Cardiac septum (tissue), 1 donor: ENCODE measurements at places on chromosomes 1 and 21.

GRCh38 chr1:170296642-170297041 lies 150.9 kb downstream of the NTMT2 start:
- no peak for DNase-seq

GRCh38 chr1:10514490-10515235 lies 39.9 kb downstream of the PEX14 start:
- no peak for DNase-seq

- no peak for DNase-seq
Observed at GRCh38 chr1:233627823-233628222, 13.9 kb downstream of the KCNK1 start.

- DNase-seq: no peak
Observed at GRCh38 chr1:155598842-155599331, 11.1 kb upstream of the MSTO1 start.

DNA sequence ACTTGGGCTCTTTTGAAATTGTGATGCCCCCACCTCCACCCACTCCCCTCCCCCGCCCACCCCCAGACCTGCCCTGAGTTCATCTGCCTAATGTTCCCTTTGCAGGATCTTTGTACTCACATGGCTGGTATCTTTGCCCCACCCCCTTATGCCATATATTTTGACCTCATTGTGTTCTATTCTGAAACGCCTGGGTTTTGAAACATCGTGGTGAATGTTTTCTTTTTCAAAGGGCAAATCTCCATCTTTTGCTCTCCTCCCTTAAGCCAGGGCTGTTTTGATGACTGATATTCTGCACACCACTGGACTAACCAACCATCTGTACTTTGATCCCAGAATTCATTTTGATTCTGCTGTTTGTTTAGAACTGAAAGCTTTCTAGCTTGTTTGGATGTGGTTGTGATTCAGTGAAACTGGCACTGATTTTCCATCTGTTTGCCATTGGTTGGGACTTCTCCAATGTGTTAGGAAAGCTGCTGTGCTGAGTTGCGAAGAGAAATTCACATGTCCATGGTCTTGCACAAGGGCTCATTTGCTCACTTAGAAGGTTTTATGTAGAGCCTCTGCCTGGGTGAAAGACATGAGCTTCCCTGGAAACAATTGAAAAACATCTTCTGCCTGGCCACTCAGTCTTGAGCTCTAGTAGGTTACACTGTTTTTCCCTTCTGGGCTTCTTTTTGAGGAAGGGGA lies 16.5 kb downstream of the SMAP2 start:
- no peak for DNase-seq

GRCh38 chr1:57704811-57705210 lies 281.0 kb upstream of the DAB1 start:
- no peak for DNase-seq

DNA sequence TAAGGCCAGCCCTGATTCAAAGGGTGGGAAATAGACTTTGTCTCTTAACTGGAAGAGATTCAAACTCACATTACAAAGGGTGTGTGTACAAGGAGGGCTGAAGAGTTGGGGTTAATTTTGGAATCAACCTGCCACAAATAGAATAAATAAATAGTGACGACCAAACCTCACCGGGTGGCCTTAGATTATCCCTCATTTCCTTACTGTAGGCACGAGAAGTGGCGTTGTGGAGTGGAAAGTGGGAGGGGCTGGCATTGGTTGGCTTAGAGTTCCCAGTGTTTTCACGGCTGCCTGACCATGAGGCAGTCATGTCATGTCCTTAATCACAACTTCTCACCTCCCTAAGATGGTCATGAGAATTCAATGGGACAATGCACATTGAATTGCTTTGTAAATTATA lies 21.3 kb upstream of the RUNX1 start:
- DNase-seq: no peak

DNA sequence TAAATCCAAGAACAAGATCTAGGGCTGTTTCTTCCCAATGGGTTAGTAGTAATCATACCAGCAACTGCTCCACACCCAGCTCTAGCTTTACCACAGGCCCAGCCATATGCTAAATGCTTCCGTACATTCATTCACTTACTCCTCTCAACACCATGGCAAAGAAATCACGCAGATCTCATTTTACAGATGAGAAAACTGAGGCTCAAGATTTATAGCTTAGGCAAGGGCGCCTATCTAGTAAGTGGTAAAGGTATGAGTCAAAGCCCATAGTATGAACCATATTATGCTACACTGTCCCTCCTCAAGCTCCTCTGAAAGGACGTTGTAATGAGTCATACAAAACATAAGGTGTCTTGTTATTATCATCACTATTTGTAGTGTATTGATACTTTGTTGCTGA lies 82.2 kb downstream of the NIBAN1 start:
- no peak for DNase-seq

- DNase-seq: no peak
Observed at GRCh38 chr1:35622510-35623178, 18.7 kb downstream of the PSMB2 start.

DNA sequence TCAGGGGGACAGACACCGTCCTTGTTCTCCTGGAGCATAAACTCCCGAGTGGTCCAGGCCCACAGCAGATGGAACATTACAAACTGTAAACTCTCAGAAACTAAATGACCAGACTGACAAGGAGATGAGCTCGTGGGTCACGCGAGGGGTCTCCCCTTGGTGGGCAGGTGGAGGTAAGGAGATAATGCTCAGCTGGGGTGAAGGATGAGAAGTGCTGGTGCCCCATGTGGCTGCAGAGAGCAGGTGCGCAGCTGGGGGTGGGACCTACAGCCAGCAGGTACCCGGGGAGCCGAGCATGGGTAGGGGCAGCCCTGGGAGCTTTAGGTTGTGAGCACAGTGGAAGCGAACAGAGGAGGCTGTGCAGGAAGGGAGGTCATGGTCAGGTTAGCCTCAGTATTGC lies 40.1 kb downstream of the AJAP1 start:
- DNase-seq: no peak

- DNase-seq: no peak
Observed at GRCh38 chr1:244271004-244271403, 180.7 kb downstream of the ADSS2 start.

DNA sequence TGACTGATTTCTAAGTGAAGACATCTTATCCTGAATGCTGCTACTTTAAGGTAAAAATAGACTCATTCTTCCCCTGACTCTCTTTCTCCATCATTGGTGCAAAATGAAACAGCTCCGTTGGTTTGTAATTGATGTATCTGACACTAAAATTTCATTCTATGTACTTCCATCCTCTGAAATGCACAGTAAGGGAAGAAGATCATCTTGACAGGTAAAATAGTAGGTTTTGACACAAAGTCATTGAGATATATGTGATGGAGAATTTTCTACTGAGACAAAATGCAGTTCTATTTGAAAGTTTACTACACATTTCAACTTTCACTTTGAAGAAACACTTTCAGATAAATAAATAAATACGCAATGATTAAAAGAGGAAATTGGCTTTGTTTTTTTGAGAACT lies 348.9 kb downstream of the SMYD3 start:
- DNase-seq: no peak

DNA sequence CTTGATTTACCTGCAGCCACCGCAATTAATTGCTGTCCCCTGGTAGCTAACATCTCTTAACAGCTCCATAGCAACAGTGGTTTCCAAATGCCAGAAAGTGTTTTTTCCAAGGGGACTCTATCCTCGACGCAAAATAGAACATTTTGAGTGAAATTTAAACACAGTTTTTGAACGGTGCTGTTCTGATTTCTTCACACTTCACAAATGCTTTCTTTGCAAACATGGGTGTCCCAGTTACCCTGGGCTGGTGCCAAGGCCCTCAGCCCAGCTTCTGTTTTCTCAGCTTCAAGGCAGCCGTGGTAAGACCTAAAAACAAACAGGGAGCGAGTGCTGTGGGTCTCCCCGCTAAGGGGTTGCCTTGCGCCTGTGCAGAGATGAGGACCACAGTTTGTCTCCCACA lies 147.3 kb upstream of the VAMP3 start:
- no peak for DNase-seq

GRCh38 chr1:23930861-23931490 lies 17.8 kb upstream of the CNR2 start:
- no peak for DNase-seq

DNA sequence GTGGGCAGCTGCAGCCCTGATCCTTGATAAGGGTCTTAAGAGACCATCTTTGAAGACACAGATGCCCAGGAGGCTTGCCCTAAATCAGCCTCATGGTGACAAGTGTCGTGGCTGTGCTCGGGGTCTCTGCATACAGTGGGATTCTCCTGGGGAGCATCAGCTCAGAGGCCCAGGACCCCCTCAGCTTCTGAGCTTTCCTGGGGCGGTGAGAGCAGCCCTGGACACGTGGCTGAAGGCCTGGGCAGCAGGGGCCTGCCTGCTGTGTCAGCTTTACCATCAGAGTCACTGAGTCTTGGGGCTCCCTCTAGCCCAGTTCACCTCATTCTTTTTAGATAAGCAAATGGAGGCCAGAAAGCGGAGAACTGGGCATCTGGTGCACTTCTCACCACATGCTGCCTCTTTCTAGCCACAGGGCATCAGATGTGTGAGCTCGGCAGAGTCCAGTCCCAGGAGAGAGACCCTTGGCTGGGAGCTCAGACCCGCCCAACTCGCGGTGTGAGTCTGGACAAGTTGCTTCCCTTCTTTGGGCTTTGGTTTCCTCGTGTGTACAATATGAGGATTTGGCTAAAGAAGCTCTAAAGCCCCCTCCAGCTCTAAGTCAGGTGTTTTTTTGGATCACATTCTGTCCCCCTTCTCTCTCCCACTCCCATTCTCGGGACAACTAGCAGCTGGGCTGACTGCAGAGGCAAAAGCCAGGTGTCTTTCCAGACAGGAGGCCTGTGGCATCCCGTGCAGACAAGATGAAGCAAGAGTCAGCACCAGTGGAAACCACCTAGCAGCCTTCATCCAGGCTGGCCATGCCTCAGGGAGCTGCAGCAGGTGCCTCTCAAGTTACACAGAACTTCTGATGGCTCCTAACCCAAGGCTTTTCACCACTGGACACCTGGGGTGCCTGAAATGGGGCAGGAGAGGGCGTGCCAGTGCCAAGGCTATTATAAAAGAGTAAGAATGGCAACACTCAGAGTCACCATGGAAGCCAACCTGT lies 119.1 kb downstream of the KCNN3 start:
- DNase-seq: no peak

- DNase-seq: no peak
Observed at GRCh38 chr1:158916085-158916484, 15.3 kb upstream of the PYHIN1 start.

- DNase-seq: no peak
Observed at GRCh38 chr1:45014321-45015028, 2.4 kb downstream of the UROD start.

- DNase-seq: no peak
Observed at GRCh38 chr1:80441664-80442063, 1359.1 kb upstream of the ADGRL2 start.

DNA sequence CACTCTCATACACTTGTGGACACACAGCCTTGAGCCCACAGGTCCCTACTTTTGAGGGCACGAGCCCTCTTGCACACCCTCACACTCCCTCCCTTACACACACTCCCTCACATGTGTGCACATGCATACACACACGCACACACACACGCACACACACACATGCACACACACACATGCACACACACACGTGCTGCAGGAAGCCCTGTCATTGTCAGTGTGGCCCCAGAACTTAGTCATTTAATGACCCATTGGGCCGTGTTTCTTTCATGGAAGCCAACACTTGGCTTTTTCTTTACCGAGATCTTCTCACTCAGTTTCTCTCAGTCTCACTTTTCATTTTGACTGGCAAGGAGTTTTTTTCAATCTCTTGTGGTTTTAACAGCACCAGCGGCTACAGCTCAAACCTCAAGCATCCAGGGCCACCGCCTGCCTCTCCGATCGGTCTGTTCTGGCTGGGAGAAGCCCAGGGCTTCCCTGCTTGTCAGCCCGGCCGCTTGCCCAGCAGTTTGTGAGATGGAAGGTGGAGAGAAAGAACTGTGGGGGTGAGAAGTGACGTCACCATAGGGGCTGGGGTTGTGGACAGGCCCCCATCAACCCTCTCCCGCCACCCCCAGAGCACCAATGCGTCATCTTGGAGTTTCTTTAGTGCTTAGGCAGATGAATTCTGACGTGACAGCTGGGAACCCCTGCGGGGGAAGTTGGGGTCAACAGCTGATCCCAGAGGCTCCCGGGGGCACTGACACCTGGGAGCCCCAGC lies 15.8 kb upstream of the TNFRSF8 start:
- DNase-seq: no peak

GRCh38 chr1:84939151-84939550 lies 46.1 kb upstream of the LPAR3 start:
- DNase-seq: no peak

- no peak for DNase-seq
Observed at GRCh38 chr21:31099122-31099521, 60.8 kb upstream of the KRTAP19-8 start.

DNA sequence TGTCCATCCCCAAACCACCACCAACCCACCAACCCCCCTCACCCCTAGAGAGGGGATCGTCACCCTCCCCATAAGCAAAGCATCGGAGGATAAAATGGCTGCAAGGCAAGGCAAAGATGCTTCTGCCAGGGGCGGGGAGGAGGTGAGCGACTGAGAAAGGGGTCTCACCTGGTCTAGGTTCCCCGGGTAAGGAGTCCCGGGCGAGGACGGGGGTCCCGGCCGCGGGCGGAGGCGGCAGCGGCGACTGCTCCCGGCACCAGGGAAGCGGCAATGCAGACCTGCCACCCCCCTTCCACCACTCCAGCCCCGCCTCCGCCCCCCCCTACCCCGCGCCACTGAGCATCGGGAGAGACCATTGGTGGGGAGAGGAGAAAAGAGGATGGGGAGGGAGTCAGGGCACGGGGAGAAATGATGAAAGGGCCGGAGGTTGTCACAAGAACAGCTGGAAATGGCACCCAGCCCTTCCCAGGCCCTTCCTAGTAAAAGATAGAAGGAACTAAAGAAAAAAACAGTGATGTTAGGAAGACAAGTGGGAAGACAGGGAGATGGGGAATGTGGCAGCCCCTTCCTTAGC lies at the start of gene SV2A:
TSS of gene SV2A (minus strand) at position 274 of the 574 bp plus-strand sequence. CDS start 4,004 bp downstream, outside the sequence.
- DNase-seq: no peak
